ENCODE measurements at places on chromosomes 13 and 19. TPM values are rescaled to one million over a fixed set of nuclear protein-coding genes. Genes with fewer than 3 reads are reported as not detected.

Gene MICU2
- 43.2 TPM for total RNA-seq

Gene TMPRSS9
- total RNA-seq: not detected

Gene TMEM221
- 1.1 TPM for total RNA-seq

Gene ANGPTL4
- not detected for total RNA-seq

Gene ZNF492
- total RNA-seq: 1.7 TPM

Gene IFNL1
- total RNA-seq: not detected

Gene CLDN10
- not detected for total RNA-seq

Gene MEIS3
- total RNA-seq: 52.2 TPM

Gene MAN2B1
- 53.4 TPM for total RNA-seq

Gene MYO1F
- 0.17 TPM for total RNA-seq

Gene KLF2
- 0.23 TPM for total RNA-seq

Gene CD70
- total RNA-seq: not detected

Gene PALM
- total RNA-seq: 5.8 TPM
